ENCODE measurements at places on chromosomes 11 and 22. TPM values are rescaled to one million over a fixed set of nuclear protein-coding genes. Genes with fewer than 3 reads are reported as not detected.
A peak's percentile ranks its signal among the peaks of the same experiment; 100 is the strongest.

GRCh38 chr11:122165607-122166371 lies 49.8 kb upstream of the BLID start:
- H3K27me3 ChIP-seq = no peaks in the 10 kb centered on the region
- no peaks in the 10 kb centered on the region for H3K36me3 ChIP-seq
- H3K4me1 ChIP-seq = peaks cover 10% of the 10 kb centered on the region
- no peak overlapping the region for H3K4me3 ChIP-seq
- DNase-seq = no peak
- no peak overlapping the region for H3K27ac ChIP-seq

DNA sequence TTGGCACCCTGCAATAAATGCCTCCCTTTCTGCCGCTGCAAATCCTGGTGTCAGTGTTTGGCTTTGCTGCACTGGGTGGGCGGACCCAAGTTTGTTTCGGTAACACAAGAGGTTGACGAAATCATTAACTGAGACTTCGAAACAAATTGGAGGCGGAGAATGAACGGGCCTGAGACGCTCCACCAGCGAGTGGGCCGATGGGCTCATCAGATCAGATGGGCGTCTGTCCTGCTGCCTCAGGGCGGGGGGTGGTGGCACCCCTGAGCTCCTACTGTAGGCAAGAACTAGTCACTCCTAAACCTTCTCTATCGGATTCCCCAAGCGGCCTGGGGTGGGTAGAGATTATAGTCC lies 918 bp upstream of the CAPN5 start:
- DNase-seq = peak; percentile 71
- peak overlapping the region; percentile 67 for H3K27ac ChIP-seq
- H3K4me3 ChIP-seq = peak overlapping the region; percentile 76

DNA sequence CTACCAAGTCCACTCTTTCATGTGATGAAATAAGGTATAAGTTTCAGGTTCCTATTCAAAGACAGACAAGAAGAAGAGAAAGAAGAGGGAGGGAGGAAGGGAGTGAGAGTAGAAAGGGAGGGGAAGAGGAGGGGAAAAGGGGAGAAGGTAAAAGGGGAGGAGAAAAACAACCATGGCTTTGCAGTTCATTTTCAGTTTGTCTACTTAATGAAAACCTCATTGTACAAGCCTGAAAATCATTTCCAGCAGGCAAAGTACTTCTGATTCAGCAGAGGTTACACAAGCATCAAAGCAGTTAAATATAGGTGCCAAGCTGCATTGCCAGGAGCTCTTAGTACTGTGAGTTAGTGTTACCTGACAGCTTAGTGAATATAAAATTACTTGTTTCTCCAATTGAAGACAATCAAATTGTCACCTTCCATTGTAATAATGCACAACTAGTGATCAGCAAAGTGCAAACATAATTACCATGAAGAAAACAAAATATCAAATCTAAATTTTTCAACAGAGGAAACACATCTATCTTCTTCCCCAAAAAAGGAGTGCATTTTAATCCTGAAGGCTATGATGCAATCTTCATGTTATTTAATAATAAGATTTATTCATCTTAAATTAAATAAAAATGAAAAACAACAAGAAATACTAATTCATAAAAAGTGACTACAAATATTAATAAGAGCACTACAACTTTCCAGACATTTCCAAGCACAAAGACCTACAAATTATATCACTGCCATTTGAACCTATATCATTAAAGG lies 8.2 kb downstream of the SOX6 start:
- H3K27ac ChIP-seq = peak overlapping the region; percentile 80
- peaks cover 78% of the 10 kb centered on the region for H3K4me1 ChIP-seq
- no peak overlapping the region for H3K4me3 ChIP-seq

Gene MS4A4A
- total RNA-seq = not detected

Gene MMP7
- 0.34 TPM for total RNA-seq

Gene RDX
- 381 TPM for total RNA-seq
